ENCODE measurements at places on chromosomes 7 and 10.

DNA sequence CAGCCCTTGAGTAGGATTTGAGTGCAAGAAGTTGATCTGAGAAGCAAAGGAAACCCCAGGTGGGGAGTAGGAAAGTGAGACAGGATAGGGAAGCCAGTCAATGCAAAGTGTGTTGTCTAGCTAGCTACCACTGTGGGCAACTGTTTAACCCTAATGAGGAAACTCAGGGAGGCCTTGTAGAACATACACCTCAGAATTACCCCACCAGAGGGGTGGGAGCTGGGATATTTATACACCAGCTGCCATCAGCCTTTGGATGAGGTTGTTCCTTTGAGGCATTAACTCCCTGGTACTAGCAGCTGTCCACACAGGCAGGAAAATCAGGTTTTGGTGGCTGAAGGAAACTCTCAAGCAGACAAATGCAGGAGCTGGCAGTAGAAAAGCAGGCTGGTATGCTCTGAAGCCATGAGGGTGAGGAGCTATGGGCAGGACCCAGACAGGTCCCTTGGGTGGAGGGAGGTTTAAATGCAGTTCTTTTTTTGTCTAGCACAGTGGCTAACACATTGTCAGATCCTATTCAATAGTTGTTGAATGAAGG lies 60.1 kb upstream of the ARID5B start:
- DNase-seq, result no peak

GRCh38 chr7:24052572-24053260 lies 231.3 kb upstream of the NPY start:
- DNase-seq, result no peak

DNA sequence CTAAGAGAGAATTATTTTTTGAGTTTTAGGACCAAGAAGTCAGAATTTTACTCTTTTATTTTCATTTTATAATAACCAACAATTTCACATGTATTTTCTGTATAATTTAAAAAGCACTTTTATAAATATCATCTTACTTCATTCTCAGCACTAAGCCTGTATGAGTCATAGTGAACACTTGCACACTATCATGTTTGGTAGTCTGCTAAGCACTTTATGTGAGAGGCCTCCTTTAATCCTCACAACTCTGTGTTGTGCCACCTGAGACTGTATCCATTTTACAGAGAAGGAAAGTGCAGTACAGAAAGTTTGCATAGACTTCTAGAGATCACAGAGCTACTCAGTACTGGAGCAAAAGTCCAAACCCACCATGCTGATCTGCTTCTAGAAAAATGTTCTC lies 939.6 kb downstream of the NRG3 start:
- no peak for DNase-seq

DNA sequence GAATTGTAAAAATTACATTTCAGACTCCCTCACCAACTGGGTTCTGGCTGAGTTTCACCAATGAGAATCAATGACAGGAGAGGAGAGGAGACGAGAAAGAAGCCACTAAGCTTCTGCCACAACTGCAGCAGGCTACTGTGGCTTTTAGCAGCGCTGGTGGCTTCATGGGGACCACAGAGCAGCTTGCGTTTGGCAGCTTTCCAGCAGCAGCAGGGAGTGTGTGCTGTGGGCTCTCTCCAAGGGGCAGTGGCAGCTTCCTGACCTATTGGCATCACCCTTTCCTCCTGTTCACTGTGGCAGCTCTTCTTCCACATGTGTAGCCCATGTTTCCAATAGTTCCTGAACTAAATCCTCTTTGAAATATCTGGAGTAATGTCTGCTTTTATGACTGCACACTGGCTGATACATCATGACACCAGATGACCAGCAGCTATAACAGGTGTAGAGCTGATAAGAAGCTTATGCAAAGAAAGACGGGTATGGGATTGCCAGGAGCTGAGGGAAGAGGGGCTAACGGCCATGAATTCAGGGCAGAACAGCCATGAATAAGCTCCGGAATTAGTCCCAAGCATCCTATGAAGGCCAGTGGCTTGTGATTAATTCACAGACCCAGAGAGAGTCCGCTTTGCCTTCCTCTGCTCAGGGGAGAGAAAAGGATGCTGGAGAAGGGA lies 46.8 kb downstream of the KCNH2 start:
- no peak for DNase-seq

DNA sequence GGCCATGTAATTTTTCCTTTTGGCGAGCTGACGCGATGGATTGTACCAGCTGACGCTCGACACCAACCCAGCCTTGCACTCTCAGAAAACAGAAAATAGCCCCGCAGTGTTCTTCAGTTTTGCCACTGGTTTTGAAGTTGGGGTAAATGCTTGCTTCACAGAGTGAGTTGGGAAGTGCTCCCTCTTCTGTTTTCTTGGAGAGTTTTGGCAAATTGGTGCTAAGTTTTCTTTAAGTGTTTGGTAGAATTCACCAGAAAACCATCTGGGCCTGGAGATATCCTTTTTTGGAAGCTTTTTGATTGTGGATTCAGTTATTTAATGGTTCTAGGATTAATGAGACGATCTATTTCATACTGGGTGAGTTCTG lies 252.8 kb downstream of the ELFN1 start:
- DNase-seq, result no peak

DNA sequence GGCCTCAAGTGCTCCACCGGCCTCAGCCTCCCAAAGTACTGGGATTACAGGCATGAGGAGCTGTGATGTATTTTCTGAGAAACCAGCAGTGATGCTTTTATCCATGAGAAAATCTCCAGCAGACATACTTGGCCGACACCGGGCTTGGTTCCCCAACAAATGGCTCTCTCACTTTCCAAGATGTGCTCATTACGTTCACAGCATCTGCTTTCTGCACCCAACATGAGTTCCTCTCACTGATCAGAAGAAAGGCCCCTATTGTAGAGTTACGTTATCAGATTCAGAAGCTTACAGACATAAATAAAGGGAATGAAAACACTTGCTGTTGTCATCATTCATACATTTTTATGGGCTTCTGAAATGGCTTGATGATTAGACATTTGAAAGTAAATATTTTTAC lies 95.0 kb downstream of the CALD1 start:
- DNase-seq, result no peak

DNA sequence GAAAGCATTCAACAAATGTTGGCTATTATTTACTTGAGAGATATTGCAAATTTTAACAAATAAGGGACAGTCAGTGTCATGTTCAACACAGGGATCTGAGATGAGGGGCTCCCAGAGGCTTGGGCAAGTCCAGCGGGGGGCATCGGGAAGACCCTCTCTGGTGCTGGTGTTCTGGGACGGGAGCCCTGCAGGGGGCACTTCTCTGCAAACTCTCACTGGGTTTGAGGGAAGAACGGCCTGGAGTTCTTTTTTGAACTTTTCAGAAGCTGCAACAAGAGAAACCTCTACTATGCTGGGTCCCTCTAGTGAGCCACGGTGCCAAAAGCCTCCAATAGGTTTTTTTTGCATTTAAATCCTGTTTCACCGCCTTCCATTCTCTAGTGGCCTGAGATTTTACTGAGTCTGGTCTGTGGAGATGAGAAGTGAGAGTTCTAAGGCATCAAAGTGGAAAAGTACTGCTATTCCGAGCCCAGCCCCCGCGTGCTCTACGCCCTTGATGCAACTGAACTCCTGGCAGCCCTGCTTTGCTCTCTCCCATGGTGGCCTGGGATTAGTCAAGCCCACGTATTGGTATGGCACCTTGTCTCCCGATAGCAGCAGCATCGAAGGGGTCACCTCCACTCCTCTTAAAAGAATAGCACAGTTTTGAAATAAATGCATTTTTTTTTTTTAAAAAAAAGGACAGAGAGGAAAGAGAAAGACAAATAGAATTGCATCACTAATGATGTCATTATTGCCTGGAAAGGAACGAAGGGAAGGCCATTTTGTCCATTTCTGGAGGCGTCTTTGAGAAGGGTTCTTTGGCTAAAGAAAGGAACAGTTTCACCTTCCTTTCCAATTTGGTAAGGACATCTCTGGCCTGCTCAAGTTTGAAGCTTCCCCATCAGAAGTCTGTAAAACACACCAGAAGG lies 43.5 kb downstream of the CLEC2L start:
- DNase-seq, result no peak

DNA sequence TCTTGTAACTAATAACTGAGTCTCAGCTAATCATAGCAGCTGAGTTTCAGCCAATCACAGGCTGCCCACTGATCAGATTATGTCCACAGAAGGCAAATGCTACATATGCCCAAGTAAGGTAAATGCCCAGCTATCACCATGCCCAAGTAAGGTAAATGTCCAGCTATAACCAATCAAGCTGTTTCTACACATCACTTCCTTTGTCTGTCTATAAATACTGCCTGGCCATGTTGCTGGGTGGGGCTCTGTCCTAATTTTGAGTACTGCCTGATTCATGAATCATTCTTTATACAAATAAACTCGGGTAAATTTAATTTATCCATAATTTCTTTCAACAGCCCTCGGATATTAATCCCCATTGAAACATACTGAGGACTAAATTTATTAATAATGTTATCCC lies 312.4 kb downstream of the CACNA2D1 start:
- no peak for DNase-seq

DNA sequence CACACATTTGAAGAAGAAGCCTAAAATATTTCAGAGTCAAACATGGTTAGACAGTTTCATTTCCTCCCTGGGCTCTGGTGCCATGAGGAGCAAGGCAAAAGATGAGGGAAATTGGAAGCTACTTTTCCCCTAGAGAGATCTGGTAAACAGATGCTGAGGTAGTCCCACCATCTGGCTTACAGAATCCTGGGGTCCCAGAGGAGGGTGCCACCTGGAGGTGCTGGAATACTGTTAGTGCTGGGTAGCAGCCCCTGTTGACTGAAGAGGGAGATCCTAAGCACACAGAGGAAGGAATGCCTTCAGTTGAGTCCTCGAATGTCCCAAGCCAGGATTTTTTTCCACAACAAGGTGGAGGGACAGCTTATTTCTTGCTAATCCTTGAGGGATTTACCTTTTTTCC lies 160.1 kb downstream of the FZD1 start:
- DNase-seq, result no peak

DNA sequence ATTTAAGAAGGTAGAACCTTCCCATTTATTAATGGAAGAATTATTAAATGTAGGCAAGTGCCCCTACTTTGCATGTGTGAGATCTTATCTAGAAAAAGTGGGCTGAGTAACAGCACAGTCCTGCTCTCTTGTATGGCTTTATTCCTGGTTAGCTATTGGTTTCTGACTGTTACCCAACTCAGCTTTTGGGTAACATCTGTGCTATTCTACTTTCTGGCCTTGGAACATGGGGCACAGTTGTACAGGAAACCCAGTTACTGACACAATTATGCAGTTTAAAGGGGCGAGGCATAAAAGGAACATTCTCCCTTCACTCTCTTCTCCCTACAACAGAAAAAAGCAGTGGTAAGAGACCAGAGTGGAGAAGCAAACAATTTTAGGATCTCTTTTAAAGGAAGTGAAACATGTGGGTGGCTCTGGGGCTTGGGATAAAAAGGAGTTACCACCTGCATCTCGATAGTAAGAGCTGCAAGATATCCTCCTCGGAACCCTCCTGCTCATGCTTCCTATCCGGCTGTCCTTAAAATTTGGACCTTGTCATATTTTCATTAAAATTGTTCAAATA lies 16.0 kb downstream of the NUDT5 start:
- DNase-seq, result no peak

DNA sequence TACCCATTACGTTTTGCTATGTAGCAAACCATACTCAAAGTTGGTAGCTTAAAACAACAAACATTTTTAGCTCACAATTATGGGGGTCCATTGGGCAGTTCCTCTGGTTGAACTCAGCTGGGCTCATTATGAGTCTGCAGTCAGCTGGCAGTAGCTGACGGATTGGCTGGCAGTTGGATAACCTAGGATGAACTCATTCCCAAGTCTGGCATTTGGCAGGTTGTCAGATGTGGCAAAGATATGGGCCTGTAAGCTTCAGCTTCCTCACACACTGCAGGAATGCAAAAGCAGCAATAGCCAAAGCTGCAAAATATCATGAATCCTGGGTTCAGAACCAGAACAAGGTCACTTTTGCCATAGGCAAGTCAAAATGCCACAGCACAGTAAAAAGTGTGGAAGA lies 412.2 kb upstream of the SORCS1 start:
- DNase-seq, result no peak

DNA sequence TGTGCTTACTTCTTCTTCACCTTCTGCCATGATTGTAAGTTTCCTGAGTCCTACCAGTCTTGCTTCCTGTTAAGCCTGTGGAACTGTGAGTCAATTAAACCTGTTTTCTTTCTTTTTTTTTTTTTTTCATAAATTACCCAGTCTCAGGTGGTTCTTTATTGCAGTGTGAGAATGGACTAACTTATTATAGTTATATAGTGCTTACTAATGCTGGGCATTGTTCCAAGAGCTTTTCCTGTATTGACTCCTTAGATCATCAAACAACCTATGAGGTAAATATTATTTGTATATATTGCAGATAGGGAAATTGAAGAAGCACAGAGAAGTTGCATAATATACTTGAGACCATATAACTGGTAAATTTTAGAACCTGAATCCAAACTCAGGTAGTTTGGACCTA lies 98.1 kb downstream of the MBL2 start:
- no peak for DNase-seq

DNA sequence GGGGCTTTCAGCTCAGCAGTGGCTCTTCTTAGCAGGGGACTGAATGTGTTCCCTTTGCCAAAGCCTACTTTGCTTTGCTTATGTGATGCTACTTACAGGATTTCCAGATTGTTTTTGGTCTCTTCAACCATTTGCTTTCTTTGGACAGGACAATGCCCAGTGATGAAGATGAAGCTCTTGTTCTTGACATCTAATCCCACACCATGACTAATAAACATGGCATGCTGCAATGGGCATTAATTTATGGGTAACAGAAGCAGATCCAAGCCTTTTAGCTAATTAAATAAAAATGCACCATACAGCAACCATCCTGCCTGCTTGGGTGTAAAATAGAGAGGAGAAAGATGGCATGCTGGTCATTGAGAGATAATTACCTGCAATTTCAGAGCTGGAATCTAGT lies 175.5 kb upstream of the ITGB1 start:
- DNase-seq, result no peak

- DNase-seq, result no peak
Measured at GRCh38 chr7:45033931-45034290, 33.9 kb downstream of the CCM2 start.

- DNase-seq, result no peak
Measured at GRCh38 chr7:149150981-149151380, 3.7 kb downstream of the ZNF398 start.

DNA sequence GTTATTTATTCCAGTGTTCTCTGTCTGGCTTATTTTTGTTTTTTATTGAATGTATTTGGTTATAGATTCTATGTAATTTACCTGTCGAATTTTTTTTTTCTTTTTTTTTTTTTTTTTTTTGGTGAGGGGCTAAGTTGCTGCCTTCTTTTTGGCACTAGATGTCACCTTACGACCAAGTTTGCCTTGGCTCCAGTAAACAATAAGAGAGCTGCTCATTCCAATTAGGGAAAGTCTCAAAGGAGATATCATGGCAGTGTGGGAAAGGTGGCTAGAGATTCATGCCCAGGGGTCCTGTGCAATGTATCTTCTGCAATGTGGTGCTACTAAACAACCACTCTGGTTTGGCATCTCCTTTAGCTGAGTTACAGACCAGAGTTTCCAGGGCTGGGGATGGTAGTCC lies 84.0 kb downstream of the PTPN20 start:
- no peak for DNase-seq

GRCh38 chr10:107618504-107618994 lies 454.0 kb upstream of the SORCS1 start:
- DNase-seq, result no peak

Data from stimulated activated naive CD4-positive, alpha-beta T cell (primary cell).